ENCODE measurements at places on chromosomes 12 and 14.

DNA sequence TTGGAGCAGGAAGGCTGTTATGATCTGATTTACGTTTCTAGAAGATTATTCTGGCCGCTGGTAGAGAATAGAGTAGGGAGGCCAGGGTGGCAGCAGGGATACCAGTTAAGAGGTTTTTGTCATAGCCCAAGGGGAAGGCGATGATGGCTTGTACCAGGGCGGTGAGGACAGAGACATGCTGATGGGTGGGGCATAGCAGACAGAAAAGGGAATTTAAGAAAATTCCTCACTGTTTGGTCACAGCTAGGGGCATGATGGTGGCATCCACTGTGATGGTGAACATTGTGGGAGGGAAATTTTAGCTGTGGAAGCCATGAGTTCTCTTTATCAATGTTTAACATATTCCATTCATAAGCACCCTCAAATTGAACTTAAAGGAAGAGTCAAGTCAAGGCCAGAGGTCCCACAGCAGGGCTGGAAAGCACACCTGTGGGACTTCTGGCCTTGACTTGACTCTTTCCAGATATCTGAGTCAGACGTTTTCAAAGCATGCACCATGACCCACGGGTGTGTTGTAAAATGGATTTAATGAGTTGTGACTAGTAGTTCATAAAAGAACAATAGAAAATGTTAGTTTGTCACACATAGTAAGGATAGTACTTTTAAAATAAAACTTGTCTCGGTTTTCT is 134.6 kb downstream of the CHST11 start:
- no peak for DNase-seq

- peak; percentile 68 for DNase-seq
These were observed 604 bp downstream of the EIF4B start for GRCh38 chr12:53006810-53007309.

DNA sequence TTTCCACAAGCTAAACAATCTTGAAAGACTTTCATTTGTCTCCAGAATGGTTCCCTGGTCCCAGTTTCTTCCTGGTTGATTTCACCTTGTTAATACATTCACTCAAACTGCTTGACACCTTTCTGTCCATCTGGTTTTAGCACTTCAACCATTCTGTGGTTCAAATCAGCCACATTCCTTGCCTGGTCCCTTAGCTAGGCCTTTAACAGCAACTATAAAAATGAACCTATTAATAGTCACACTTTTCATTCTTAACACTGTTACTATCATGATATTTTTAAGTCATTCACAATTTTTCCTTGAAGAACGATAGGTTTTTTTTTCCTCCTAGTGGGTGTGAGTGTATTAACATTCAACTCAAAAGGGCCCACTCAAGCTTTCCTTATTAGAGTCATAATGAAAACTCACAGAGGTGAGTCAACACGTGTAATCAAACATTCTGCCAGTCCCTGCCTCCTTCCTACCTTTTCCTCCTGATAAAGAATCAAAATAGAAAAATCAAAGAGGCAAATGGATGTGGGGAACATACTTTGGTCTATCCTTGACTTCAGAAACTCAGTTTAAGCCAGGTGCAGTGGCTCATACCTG is 34.4 kb upstream of the CCNT1 start:
- DNase-seq, result no peak

DNA sequence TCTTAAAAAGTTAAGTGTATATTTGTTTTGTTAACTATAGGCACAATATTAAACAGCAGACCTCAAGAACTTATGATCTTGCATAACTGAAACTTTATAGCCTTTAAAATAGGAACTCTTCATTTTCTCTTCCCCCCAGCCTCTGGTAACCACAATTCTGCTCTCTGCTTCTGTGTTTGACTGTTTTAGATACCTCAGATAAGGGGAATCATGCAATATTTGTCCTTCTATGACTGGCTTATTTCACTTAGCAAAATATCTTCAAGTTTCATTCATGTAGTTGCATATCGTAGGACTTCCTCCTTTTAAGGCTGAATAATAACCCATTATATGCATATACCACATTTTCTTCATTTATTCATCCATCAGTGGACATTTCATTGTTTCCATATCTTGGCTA is 131.3 kb downstream of the PTPRO start:
- no peak for DNase-seq

GRCh38 chr14:52602131-52602530 is 49.5 kb downstream of the GPR137C start:
- no peak for DNase-seq
